ENCODE measurements at places on chromosomes 7 and 10. TPM values are rescaled to one million over a fixed set of nuclear protein-coding genes. Genes with fewer than 3 reads are reported as not detected.

Gene PRSS37
- total RNA-seq = not detected

Gene STRIP2
- 58.5 TPM for total RNA-seq

Gene RTKN2
- total RNA-seq = 0.09 TPM

Gene ABCB1
- total RNA-seq = 1.4 TPM

Gene ARPC1A
- 53.5 TPM for total RNA-seq

Gene AGR2
- not detected for total RNA-seq

All from psoas muscle (tissue), 8 donors.